ENCODE measurements at places on chromosomes 13 and 19. TPM values are rescaled to one million over a fixed set of nuclear protein-coding genes. Genes with fewer than 3 reads are reported as not detected.

The PRR19 gene
- 2.3 TPM for polyA plus RNA-seq

The PCP2 gene
- polyA plus RNA-seq: not detected

The ZNF473 gene
- 3.3 TPM for polyA plus RNA-seq

The PRR12 gene
- 6.5 TPM for polyA plus RNA-seq

The DCT gene
- polyA plus RNA-seq: not detected

The S1PR2 gene
- polyA plus RNA-seq: 2.5 TPM

The PNMA8A gene
- 0.88 TPM for polyA plus RNA-seq

The MIR17HG gene
- polyA plus RNA-seq: 2.2 TPM

The MICOS13 gene
- 152 TPM for polyA plus RNA-seq

The TINCR gene
- 1.0 TPM for polyA plus RNA-seq

The FCGBP gene
- 0.04 TPM for polyA plus RNA-seq

The ZIC2 gene
- polyA plus RNA-seq: not detected

The ZNF667 gene
- polyA plus RNA-seq: 1.4 TPM

The APLP1 gene
- polyA plus RNA-seq: 1.4 TPM

The C19orf81 gene
- polyA plus RNA-seq: not detected

The ZNF418 gene
- polyA plus RNA-seq: 3.2 TPM

The PSG1 gene
- not detected for polyA plus RNA-seq

The IL12RB1 gene
- 0.09 TPM for polyA plus RNA-seq

The RFPL4AL1 gene
- polyA plus RNA-seq: not detected

The TMEM272 gene
- not detected for polyA plus RNA-seq

The ZNF587 gene
- 2.2 TPM for polyA plus RNA-seq

The KLK12 gene
- polyA plus RNA-seq: 0.07 TPM

The PALM3 gene
- 0.11 TPM for polyA plus RNA-seq

The TEKTIP1 gene
- polyA plus RNA-seq: not detected

The PPP1R37 gene
- 17.5 TPM for polyA plus RNA-seq

The PLEKHJ1 gene
- 84.9 TPM for polyA plus RNA-seq

The ZSWIM9 gene
- polyA plus RNA-seq: 3.9 TPM

The TNFSF9 gene
- polyA plus RNA-seq: 35.4 TPM

The C3 gene
- 5.2 TPM for polyA plus RNA-seq

The DPF1 gene
- polyA plus RNA-seq: 4.2 TPM

The GARIN5A gene
- polyA plus RNA-seq: 0.76 TPM

The SLC10A2 gene
- polyA plus RNA-seq: 0.30 TPM

The CLEC11A gene
- polyA plus RNA-seq: 4.9 TPM

The RAX2 gene
- polyA plus RNA-seq: not detected

The KLHL1 gene
- polyA plus RNA-seq: not detected

The C19orf33 gene
- polyA plus RNA-seq: 1,152 TPM

The BLVRB gene
- polyA plus RNA-seq: 101 TPM

The CGB8 gene
- not detected for polyA plus RNA-seq

The PEPD gene
- 31.5 TPM for polyA plus RNA-seq

The ZNF93 gene
- 4.1 TPM for polyA plus RNA-seq

The PCDH9 gene
- polyA plus RNA-seq: 0.01 TPM

The ZNF845 gene
- 1.3 TPM for polyA plus RNA-seq

The SLC17A7 gene
- polyA plus RNA-seq: 0.04 TPM

The FBXO17 gene
- polyA plus RNA-seq: 13.0 TPM

The MCF2L gene
- polyA plus RNA-seq: not detected

The C1QTNF9 gene
- not detected for polyA plus RNA-seq

The FBXL3 gene
- 9.6 TPM for polyA plus RNA-seq

The APOC4 gene
- polyA plus RNA-seq: not detected

The PSG11 gene
- polyA plus RNA-seq: not detected

The CEBPA gene
- 1.5 TPM for polyA plus RNA-seq

The LILRB1 gene
- not detected for polyA plus RNA-seq

The KLK3 gene
- not detected for polyA plus RNA-seq

The SAFB2 gene
- 27.3 TPM for polyA plus RNA-seq

The MAST1 gene
- 0.16 TPM for polyA plus RNA-seq
